Pulmonary artery endothelial cell (primary cell): ENCODE measurements at places on chromosomes 6 and 20.

- DNase-seq = no peak
These were observed 114.3 kb downstream of the GJA1 start for GRCh38 chr6:121549736-121550135.

- no peak for DNase-seq
These were observed 116.8 kb downstream of the PSMB1 start for GRCh38 chr6:170436209-170436809.

- DNase-seq = no peak
These were observed 42.0 kb downstream of the TGM2 start for GRCh38 chr20:38123021-38123587.

- no peak for DNase-seq
These were observed 24.9 kb downstream of the CITED2 start for GRCh38 chr6:139349464-139350020.

- DNase-seq = no peak
These were observed 11.6 kb downstream of the YWHAB start for GRCh38 chr20:44897133-44897532.

DNA sequence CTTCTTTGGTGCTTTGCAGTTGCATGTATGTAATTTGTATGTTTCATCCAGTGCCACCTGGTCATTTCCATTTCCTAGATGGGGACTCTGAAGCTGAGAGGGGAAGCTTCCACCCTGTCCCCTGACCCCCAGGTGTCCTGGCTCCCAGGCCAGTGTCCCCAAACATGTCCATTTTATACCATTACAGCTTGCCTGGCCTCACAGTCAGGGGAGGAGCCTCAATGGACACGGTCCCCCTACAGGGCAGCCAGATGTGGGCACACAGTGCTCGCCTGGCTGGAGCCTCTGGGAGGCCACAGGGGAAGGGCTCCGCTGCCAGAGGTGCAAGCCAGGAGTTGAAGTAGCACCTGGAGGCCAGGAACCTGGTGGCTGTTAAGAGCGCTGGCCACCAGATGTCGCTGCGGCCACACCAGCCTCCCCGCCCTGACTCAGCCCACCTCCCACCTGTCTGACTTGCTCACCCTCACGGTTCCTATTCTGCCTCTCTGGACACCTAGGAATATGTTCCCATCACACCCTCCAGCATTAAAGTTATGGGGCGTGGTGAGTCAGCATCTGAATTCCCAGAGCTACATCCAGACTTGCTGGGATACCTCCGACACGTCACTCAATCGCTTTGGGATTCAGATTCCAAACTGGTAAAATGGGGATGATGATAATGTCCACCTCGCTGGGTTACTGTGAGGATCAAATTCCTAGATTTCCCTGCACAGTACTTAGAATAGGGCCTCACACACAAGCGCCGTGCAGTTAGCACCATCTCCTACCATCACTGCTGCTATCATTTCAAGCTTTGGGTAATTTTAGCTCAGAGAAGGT lies 107.4 kb downstream of the SULF2 start:
- DNase-seq = no peak

DNA sequence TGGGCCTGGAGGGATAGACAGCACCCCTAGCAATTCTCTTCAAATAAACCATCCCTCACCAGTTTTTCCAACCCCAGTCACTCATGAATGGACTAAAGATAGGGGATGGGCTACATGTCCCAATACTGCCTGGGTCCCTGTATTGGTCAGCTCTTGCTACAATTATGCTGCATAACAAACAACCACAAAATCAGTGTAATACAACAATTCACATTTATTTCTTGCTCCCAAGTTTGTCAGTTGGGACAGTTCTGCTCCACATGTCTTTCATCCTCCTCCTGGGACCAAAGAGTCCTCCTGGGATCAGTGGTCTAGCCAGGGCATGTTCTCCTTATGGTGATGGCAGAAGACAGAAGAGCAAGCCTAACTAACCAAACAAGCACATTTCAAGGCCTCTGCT lies 91.7 kb upstream of the MYL9 start:
- no peak for DNase-seq

DNA sequence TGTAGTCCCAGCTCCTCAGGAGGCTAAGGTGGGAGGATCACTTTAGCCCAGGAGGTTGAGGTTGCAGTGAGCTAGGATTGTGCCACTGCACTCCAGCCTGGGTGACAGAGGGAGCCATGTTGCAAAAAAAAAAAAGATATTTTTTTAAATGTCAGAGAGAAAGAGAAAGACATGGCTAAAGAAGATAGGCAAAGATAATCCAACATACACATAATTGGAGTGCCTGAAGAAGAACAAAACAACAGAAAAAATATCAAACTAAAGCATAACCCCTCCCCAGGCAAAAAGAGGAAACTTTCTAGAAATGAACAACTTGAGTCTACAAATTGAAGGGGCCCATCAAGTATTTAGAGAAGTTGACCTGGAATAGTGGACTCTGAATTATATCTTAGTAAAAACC lies 14.0 kb upstream of the GRM4 start:
- no peak for DNase-seq

DNA sequence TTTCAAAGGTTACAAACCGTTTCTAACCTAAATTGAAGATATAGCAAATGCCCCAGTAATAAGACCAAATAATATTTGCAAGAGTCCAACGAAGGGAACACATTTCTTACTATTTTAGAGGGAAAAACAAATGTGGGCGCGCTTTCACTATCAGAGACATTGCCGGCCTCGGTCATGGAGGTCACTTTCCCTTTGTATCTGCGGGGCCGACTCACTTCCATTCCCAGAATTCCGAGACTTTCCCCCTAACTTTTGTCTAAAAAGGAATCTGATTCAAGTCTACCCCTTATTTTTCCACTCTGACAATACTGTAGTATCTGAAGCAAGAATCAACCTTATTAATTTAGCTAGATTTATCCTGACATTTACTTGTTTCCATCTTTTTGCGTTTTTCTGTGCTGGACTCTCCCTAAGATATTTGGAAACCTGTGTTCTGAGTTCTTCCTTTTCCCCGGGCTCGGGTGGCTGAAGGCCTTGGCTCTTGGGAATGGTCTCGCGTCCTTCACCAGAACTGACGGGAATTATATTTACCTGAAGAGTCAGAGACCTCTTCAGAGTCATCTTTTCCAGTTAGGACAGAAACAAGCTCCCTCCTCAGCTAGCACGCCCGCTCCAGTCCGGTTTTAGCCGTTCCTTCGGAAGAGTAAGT lies 71.8 kb upstream of the ZNF184 start:
- no peak for DNase-seq

DNA sequence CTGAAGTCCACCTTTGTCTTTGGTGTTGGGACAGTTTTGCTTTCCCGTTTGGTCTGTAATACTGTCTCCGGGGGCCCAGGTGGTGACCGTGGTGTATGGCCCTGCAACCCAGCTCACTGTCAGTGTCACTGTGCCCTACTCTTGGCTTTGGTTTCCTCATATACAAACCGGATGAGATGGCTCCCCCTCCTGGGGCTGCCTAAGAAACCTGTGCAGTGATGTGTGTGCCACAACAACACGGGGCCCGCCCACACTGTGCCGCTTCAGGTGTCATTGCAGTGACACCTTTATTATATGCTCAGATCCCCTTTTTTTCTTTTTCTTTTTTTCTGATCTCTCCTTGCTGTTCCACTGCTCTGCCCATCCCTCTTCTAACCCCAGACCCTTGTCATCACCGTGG lies 73.9 kb downstream of the RAMACL start:
- DNase-seq = no peak

- no peak for DNase-seq
These were observed 15.2 kb upstream of the TAAR5 start for GRCh38 chr6:132604635-132605152.

- no peak for DNase-seq
These were observed 11.5 kb downstream of the CALHM5 start for GRCh38 chr6:116522896-116523295.

DNA sequence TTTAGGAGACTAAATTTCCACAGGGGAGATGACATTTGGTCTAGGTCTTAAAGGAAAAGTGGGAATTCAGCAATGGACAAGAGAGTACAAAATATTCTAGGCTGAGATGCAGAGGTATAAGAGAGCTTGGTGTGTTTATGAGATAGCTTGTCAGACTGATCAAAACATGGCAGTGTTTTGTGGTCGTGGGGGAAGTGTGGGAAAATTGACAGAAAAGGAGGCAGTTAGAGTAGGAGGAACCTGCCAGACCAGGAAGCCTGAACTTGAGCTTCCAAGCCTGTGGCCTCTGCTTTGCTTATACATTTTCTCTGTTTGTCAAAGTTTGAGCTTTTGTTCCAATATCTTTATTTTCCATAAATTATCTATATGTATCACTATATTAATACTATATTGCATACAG lies 69.5 kb upstream of the MAP3K7 start:
- DNase-seq = no peak

DNA sequence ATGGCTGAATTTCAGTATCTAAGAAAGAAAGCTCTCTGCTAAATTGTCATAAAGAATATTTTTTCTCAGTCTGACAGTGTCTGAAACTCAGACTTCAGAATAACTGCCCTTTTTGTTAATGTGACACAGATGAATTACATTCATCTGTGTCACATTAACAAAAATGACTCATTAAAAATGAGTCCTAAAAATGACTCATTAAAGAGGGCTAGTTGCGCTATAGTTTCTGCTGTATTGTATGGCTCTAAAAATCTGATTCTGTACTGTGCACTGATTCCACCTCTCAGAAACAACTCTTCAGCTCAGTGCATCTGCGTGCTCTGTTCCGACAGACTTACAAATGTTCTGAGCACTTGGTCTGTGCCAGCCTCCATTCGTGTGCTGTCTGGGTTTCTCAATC lies 15.0 kb downstream of the RNF114 start:
- DNase-seq = no peak

DNA sequence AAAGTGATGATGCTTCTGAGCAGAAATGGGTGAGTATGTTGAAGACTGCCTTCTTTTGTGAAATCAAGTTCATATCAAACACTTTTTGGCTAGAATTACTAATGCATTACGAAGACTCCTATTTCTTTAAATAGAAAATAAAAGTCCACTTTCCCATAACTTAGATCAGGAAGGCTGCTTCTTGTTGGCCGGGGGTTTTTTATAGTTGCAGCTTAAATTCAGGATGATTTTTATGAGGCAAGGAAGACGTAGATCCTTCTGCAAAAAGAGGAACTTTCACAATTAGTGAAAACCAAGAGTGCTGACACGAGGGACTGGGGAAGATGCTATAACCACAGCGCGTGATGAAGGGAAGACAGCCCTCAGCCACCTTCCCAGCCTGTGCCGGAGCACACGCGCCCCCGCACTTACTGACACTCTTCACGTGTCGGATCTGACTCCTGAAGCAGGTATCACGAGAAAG lies 206.1 kb upstream of the PRDM1 start:
- no peak for DNase-seq

GRCh38 chr20:3312940-3313682 lies 74.1 kb upstream of the SLC4A11 start:
- peak; percentile 36 for DNase-seq
